Hypothalamus (tissue), 51 donors: ENCODE measurements at places on chromosomes 16 and 17.

DNA sequence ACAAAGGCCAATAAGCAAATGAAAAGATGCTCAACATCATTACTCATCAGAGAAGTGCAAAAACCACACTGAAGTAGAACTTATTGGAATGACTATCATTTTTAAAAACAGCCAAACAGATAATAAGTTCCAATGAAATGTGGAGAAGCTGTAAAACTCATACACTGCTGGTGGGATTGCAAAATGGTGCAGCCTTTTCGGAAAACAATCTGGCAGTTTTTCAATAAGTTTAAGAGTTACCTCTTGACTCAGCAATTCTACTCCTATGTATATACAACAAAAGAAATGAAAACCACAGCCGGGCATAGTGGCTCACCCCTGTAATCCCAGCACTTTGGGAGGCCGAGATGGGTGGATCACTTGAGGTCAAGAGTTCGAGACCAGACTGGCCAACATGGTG, 49.3 kb downstream of the AKAP10 start:
- DNase-seq = no peak

- DNase-seq = peak; percentile 26
Measured at GRCh38 chr17:32876417-32877163, at the start of gene MYO1D. Gene MYO1D, minus strand, starts transcription at chr17:32877124. Its CDS starts 252 bp downstream, at chr17:32876872.

- DNase-seq = no peak
Measured at GRCh38 chr17:4467287-4467686, 31.4 kb upstream of the SPNS2 start.

GRCh38 chr16:49417354-49417753, 43.8 kb downstream of the C16orf78 start:
- no peak for DNase-seq

DNA sequence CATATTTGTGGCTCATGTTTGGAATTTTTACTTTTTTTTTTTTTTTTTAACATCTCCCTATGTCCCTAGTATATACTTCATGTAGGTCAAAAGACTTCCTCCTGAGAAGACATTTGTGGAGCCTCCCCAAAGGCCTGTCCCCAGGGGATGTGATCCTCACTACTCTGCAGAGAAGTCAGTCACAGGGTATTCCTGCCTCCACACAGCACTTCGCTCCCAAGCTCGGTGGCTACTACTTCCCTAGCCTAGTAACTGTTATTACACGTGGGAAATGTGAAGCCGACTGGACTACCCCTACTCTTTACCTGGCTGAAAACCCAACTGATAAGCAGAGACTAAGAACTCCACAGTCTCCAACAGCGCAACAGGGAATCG, 116.8 kb downstream of the HIC1 start:
- no peak for DNase-seq

DNA sequence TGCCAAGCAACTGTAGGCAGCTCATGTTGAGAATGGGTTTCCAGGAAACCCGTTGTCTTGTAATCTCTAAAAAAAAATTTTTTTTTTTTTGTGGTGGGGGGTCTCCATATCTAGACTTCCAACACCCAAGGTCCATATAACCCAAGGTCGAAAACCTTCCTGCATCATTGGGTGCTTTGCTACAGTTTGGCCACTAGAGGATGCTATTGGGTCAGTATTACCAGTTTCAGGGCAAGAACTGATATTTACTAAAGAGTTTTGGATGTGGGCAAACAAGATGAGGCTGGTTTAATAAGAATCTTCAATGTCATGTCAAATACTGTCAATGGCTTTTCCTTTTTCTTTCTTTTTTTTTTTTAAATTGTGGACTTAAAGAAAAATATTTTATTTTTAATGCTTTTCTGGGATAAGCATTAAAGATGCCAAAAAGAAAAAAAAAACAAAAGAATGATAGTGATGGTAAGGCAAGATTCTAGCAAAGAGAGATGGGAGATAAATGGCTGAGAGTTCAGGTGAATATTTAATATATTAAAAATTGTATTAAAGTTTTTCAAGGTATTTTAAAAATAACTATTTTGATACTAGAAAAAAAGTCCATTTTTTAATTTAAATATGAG, 62.2 kb downstream of the DHRS7C start:
- DNase-seq = no peak

DNA sequence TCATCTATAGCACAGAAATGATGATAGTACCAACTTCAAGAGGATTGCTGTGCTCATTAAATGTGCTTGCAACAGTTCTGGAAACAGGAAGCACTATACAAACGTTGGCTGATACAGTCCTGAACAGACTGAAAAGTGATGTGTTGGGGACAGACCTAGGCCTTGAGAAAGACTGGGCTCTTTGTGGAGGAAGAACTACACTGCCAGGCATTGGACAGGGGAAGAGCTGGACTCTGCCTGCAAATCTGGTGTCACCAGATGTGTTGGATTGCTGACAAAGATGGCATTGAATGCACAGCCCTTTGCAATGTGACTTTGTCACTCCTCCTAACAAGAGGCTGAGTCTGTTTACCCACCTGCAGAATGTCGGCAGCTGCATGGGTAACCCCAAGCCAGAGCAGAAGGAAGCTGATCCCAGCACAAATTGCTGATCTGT, 12.4 kb upstream of the ST6GALNAC2 start:
- DNase-seq = peak; percentile 31

- no peak for DNase-seq
Measured at GRCh38 chr16:27951489-27952120, 111.9 kb downstream of the GSG1L start.

DNA sequence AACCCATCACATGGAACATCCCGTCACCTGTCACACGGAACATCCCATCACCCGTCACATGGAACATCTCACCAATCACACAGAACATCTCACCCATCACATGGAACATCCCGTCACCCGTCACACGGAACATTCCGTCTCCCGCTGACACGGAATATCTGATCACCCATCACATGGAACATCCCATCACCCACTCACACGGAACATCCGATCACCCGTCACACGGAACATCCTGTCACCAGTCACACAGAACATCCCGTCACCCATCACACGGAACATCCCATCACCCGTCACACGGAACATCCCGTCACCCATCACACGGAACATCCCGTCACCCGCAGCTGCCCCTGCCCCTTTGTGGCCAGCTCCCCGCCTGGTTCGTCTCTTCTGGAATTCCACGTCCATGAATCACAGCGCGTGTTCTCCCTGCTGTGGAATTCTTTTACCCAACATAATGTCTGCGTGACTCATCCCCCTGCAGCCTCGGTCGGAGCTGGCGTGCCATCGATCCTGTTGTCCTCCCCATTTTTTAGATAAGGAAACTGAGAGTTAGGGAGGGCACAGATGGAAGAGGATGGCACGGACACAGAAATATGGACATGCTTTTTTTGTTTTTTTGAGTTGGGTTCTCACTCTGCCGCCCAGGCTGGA, 5.6 kb downstream of the CPNE7 start:
- no peak for DNase-seq

DNA sequence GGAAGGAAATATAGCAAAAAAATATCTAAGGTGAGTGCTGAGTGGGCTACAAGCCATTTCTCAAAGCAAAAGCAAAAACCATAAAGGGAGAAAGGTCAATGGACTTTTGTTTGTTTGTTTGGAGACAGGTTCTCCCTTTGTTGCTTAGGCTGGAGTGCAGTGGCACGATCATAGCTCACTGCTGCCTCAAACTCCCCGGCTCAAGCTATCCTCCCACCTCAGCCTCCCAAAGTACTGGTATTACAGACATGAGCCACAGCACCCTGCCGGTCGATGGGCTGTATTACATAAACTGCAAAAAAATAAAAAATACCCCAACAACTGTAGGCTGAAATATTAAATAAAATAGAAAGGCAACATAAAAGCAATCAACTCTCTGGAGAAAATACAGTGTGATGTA, 3.5 kb upstream of the RBBP6 start:
- DNase-seq = no peak

DNA sequence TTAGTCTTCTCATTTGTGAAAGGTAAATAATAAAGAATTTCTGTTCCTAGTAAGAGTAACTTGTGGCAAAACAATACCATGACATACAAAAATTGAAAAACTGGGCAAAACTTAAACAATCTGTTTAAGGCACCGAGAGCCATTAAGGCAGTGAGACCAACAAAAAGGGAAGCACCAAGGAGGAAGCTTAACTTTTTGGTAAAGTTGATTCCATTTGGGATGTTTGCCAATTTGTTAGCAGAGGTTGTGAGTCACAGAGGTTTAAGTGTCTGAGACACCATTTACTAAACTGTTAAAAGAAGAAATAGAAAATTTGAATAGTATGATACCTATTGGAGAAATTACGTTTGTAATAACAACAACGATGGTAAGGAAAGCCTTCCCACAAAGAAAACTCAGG, 4.9 kb downstream of the SLC35G3 start:
- no peak for DNase-seq

- no peak for DNase-seq
Measured at GRCh38 chr16:22321340-22322001, 24.3 kb downstream of the POLR3E start.

GRCh38 chr17:66268247-66268927, 34.0 kb upstream of the PRKCA start:
- no peak for DNase-seq

GRCh38 chr17:2634361-2634960, 41.0 kb downstream of the PAFAH1B1 start:
- DNase-seq = no peak

DNA sequence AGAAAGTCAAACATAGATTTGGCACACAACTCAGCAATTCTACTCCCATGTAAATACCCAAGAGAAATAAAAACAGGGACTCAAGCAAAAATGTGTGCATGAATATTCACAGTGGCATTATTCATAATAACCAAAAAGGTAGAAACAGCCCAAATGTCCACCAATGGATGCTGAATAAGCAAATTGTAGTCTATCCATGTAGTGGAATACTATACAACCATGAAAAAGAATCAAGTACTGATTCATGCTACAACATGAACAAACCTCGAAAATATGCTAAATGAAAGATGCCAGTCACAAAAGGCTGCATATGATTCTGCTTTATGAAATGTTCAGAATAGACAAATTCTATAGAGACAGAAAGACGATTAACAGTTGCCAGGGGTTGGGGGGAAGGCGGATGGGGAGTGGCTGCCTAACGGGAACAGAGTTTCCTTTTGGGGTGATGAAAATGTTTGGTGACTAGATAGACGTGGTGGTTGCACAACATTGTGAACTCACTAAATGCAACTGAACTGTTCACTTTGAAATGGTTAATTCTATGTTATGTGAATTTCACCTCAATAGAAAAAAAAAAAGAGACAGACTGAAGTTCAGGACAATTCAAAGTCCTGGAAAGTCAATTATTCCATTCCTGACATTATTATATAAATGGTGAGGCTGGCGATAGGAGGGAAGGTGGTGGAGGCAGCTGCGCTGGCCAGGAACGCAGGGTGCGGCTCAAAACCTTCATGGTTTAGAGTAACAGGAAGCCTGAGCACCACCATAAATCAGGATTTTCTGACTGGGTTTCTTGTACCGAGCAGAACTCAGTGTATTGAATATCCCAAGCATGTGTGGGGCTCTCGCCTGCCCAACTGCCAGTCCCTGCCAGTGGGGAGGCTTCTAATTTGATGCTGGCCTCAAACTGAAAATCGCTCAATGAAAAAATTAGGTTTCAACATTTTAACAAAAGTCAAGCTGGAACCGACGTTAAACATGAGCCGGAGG, 300.9 kb downstream of the C16orf95 start:
- no peak for DNase-seq

DNA sequence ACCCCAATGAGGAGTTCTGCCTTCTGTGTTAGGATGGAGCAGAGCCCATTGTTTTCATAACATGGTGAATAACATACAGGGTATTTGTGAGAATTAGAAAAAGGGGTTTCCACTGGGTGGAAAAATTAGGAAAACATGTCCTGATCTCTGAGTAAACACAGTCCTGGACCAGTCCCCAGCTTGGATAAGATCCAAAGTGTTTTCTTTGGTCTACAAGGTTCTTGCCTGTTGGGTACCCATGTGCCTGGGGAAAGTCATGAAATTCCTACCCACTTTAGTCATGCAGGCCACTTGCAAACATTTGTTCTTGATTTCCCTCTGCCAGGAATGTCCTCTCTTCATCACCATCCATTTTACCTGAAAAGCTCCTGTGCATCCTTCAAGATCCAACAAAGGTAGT, 164.8 kb upstream of the DYNLRB2 start:
- no peak for DNase-seq

DNA sequence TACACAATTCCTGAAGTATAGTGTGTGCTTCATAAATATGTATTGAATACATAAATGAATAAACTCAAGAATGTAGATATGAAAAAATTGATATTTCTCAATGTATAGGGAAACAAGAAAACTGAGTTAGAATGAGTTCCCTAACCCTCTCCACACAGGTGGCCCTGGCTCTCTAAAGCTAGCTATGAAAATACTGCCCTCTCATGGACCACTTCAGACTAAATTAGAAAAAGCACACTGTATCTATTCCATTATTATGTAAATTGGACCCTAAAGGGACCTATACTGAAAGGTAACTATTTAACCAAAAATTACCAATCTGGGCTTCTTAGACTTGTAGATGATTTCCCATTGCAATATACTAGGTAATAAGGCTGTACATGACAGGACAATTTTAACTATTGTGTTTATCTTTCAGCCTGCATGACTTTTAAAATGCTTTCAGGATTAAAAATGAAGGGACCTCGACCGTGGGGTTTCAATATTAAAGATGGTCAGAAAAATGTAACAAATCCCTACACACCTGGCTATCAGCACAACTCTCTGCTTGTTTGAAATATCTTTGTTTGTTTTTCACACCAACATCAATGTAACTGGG, 672.5 kb upstream of the KIF2B start:
- no peak for DNase-seq

DNA sequence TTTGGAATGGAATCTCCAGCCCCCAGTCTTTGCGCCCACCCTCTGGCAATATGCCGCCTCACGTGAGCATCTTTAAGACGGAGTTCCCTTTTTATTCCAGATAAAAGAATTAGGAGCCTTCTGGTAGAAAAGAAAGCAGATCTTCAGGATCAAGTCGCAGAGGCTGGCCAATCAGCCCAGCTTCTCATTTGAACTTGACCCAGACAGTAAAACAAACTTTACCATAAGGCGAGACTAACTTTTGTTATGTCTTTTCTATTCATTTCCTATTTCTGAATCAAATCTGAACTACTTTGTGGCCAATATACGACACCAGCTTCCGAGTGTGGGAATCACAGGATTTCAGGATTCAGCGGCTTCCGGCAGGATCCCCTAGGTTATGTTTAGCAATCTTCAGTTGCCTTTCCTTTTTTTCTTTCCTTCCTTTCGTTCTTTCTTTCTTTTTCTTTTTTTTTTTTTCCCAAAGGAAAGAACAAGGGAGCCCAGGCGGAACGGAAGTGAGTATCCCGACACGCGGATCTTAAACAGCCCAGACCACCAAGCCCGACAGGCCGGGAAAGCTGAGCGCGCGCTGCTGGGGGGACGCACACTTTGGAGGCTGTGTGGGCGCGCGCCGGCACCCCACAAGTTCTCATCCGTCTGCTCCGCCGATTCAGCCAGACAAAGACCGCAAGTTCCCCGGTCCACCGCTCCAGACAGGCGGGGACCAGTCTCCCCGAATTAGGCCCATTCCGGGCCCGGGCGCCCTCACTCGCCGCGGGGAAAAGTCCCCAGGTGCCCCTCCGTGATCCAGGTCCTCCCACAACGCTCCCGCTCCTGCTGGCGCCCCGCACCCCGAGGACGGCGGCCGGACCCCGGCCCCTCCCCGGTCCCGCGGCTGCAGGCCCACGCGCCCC, 633 bp downstream of the TBC1D16 start:
- no peak for DNase-seq
